Tongue (tissue), 3 donors: ENCODE measurements at places on chromosomes 1 and 21.

DNA sequence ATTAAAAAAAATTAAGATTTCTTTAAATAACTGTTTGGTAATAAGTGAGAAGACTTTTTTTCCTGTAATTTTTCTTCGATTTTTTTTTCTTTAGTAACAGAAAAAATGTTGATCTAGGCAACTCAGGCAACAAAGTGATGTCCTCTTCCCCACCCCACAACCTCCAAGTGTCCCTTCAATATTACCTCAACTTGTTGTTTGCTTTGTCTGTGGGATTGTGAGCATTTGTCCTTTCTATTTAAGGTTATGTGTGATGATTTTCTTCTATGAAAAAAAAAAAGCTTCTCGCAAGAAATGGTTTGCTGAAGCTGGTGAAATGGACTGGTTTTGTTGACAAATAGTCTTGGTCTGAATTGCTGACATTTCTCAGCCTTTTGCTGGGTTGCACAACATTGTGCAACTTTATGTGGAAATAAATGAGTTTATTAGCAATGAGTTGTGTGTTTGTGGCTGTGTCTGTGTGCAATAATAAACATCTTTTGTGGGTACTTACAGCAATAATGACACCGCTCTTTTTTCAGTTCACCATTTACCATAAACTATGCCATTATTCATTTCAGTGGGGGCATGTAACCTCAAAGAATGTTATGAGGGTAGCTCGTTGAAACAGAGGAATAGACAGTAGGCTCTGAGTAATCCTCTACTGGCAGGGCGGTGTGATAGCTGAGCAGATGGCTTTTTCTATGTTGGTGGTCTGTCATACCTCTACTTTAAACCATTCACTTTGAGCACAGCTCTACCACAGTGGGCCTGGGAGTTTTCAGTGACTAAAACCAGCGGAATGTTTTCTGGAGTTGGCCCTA is 218.4 kb downstream of the HLX start:
- no peak for DNase-seq

GRCh38 chr1:198119906-198120305 is 36.9 kb upstream of the NEK7 start:
- no peak for DNase-seq

GRCh38 chr1:243558576-243558975 is 291.5 kb downstream of the AKT3 start:
- no peak for DNase-seq

DNA sequence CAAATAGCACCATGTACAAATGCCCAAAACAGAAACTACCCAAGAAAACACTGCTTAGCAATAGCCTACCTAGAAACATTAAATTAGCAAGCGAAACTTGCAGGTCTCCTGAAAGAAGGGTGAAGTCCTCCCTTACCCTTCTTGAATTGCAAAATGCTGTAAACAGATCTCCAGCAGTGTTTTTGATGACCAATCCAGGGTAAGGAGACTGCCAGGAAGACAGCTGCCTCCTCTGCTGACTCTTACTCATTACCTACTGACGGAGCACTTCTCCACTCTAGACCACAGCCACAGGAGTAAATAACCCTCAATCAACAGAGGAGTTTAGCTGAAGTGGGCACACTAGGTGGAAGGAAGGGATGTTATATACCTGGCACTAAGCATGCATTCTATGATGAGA is 32.2 kb upstream of the GADD45A start:
- peak; percentile 27 for DNase-seq

- no peak for DNase-seq
Measured at GRCh38 chr1:117635805-117636204, 30.0 kb downstream of the TENT5C start.

GRCh38 chr1:186374303-186375151 is 526 bp downstream of the TPR start:
- DNase-seq: no peak

DNA sequence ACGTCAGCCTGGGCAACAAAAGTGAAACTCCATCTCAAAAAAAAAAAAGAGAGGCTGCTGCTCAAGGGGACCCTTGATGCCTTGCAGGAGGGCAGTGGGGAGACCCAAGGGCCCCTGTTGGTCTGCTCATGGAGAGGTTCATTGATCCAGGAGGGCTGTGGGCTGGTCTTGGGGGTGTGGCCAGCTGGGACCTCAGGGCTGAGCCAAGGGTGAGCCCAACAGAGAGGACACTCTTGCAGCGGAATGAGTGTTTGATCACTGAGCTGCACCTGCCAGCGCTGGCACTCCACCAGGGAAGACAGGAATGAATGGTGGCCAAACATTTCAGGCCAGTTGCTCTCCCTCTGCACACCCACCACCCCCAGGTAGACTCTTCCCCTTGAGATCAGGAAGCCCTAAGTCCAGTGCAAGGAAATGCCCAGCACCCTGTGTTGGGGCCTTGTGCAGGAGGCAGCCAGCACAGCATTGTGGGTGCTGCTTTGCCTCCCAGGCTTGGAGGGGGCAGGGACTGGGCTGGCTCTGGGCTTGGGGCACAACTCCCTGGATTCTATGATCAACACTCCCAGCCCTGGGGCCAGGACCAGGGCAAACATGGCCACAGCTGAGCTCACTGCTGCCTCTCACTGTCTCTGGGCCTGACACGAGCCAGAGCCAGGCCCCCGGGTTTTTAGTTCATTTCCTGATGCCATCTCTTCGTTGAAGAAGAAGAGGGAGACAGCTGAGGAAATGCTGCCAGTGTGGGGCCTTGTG is 50.7 kb downstream of the IRF2BP2 start:
- DNase-seq: no peak

DNA sequence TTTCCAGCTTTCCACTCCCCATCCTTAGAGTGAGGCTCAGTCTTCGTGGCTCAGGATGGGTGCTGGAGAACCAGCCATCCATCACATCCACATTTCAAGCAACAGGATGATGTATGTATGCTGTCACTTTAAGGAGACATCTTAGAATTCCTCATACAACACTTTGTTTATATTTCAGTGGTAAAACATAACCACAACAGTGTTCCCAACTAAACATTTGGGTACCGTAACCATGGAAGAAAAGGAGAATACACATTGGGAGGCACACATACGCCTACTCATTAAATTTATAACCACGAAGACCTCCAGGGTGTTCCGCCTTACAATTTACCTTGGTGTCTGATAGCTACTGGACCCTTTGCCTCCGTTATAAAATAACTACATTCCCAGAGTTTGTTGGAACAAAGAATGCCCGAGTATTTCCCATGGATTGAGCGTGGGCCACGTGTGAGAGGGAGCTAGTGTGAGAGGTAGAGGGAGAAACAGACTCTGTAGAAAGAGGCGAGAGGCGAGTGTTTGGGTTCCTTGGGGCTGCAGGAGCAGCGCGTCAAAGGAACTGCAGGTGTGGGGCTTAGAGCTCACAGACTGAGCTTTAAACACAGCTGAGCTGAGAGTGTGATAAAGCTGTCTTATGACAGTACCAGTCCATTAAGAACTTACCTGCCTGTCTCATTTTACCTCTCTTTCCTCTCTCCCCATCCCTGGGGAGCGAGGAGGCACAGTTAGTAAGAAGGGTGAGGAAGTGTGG is 111.5 kb upstream of the USP24 start:
- no peak for DNase-seq

DNA sequence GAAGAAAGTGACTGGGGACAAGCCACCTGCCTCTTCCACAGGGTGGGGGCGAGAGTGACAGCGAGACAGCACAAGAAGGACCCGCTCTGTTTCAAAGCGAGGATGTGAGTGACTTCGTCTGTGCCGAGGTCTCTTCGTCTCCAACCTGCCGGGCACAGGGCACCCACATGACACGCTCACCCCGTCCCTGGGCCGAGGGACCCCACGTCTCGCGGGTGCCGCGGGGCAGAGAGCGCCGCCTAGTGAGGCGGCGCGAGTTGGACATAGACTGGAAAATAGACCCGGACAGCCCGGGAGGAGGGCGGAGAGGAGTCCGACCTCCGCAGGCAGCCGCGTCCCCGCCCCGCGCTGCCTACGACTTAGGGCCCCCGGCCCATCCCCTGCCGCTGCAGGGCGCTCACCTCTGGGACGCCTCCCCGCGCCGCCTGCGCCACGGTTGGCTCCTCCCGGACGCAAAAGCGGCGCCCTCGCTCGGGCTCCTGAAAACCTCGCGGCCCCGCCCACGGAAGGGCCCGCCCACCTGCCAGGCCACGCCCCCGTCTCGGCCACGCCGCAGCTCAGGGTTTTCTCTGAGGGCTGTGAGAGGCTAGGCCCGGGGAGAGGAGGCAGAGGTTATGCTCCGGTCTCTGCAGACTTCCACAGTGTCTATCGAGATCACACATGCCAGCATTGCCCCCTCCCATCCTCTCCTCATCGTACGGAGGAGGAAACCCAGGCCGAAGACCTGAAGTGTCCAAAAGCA is at the start of gene TLR5:
Gene TLR5, minus strand, starts transcription at position 454 of the 742 bp plus-strand sequence. CDS start 30,217 bp downstream, outside the sequence.
- DNase-seq: peak; percentile 84
